ENCODE measurements at places on chromosomes 1 and 21.

GRCh38 chr1:44881011-44881632 lies 38.1 kb upstream of the PTCH2 start:
- DNase-seq = no peak

DNA sequence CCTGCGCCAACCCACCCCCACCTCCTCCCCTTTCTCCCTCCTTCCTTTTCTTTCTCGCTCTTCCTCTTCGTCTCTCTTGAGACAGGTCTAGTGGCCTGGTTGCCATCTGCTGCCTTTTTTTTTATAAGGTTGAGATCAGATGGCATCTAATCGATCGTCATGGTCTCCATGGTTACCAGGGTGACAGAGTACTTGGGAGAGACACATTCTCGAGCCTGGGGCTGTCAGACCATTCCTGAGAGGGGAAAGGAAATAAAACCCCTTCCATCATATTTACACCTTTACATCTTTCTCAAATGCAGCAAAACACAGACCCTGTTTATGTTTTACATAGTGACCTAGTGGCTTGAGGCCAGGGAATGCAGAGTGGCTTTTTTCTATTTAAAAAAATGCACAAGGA lies 53.5 kb upstream of the SLC22A15 start:
- no peak for DNase-seq

DNA sequence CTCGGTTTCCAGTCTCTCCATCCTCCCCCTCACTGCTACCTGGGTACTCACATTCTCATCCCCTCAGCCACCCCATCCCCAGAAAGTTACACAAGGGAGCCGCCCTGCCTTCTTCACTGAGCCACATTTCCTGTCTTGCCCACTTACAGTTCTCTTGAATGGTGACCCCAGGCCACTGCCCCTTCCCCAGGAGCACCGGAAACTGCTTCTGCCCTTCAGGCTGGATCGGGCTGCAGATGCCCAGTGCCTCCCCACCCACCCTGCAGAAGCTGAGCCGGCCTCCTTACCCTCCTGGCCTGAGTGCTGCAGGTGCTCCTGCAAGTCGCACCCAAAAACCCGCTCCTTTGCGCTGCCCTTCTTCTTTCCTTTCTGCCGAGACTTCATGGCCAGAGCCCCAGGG lies 450 bp downstream of the ARHGAP30 start:
- no peak for DNase-seq

DNA sequence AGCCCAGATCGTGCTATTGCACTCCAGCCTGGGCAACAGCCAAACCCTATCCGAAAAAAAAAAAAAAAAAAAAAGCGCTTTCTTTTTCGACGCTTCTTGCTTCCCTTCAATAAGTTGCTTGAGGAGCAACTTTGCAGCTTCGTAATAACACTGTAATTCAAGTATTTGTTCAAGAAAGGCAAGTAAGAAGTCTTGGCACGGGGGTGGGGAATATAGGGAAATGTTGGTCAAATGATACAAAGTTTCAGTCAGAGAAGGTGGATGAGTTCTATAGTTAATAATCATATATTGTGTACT lies 871 bp upstream of the PSMA5 start:
- no peak for DNase-seq

DNA sequence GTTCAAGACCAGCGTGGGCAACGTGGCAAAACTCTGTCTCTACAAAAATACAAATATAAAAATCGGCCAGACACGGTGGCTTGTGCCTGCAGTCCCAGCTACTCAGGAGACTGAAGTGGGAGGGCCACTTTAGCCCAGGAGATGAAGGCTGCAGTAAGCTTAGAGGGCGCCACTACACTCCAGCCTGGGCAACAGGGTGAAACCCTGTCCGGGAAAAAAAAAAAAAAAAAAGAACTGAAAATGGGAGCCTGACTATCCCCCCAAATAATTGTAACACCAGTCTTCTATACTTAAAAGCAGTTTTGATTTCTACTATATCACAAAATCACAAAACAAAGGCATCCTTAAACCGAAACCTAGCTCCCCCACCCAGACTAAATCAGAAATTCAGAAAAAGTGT lies 60.3 kb downstream of the CDC42BPA start:
- no peak for DNase-seq

Measured in muscle of leg (tissue), 16 donors.